ENCODE measurements at places on chromosomes 6 and 20.

- peak; percentile 31 for ATAC-seq
These were observed 15.6 kb upstream of the PRDM13 start for GRCh38 chr6:99590728-99591672.

DNA sequence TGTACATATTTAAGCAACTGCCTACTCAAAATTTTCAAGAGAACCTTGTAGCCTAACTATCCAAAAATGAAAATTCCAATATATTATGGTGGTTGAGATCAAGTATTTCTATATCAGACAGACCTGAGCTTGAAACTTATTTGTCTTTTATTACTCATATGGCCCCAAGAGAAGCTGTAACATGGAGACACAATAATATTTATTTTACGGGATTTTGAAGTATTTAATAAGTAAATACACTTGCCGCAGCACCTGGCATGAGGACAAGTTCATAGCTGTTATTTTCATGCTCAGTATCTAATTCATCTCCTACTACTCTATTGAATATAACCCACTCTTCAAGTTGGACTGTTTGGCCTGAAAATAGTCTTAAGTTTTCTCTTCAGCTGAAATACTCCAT is 28.0 kb downstream of the PTPRK start:
- ATAC-seq = no peak

- no peak for ATAC-seq
These were observed 168.0 kb upstream of the RNF24 start for GRCh38 chr20:4183361-4183760.

DNA sequence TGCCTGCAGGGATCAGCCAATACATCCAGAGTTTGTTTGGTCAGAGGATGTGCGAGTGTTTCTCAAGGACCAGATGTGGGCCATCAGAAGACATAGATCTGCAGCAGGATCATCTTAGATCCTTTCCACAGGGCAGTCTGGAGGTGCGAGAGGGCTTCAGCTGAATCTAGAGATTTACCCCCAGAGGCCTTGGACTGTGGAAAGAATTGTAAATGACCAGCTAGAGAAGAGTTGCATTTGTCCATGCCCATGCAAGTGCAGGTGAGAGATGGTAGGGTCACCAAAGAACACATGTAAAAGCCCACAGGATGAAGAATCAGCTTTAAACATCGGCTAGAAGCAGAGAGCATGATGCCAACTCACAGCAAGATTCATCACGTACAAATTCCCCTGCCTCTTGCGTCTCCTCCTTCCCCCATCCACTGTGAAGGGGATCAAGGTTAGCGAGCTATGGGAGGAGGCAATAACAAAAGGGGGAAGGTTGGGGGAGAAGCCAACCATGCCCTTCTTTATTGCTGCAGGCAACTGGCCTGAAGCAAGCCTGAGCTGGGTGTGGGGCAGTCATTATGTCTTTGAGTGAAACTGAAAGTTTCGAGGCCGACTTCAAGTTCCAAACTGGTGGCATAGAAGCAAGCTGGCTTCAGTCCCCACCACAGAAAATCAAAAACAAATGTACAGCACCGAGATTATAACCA is 83.5 kb downstream of the SCML4 start:
- ATAC-seq = no peak

GRCh38 chr20:21509597-21510371 is 4.1 kb downstream of the NKX2-2 start:
- peak; percentile 16 for ATAC-seq

DNA sequence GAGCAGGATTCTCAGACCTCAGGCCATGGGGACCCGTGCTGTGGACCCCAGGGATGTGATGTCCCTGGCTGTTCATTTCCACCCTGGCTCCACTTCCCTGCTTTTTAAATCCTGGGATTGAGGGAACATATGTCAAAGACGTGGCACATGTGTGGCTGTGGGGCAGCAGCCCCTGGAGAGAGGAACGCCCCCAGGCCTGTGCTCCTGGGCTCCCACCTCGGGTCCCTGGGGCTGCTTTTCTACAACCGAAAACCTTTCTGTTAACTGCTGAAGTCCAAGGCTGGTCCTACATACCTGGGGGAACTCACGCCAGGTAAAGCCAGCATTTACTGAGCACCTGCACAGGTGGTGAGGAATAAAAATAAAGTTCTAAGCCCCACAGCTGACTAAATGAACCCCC is 102.3 kb upstream of the FRMD1 start:
- no peak for ATAC-seq

GRCh38 chr6:117740605-117741004 is 65.3 kb downstream of the NUS1 start:
- ATAC-seq = no peak

- peak; percentile 83 for ATAC-seq
These were observed 30.9 kb upstream of the AVP start for GRCh38 chr20:3115190-3116107.

GRCh38 chr6:119466226-119466625 is 116.7 kb upstream of the MAN1A1 start:
- ATAC-seq = no peak

GRCh38 chr6:113560376-113560775 is 296.8 kb upstream of the MARCKS start:
- ATAC-seq = no peak

- peak; percentile 99 for ATAC-seq
These were observed 21.0 kb downstream of the PIGT start for GRCh38 chr20:45436732-45437485.

DNA sequence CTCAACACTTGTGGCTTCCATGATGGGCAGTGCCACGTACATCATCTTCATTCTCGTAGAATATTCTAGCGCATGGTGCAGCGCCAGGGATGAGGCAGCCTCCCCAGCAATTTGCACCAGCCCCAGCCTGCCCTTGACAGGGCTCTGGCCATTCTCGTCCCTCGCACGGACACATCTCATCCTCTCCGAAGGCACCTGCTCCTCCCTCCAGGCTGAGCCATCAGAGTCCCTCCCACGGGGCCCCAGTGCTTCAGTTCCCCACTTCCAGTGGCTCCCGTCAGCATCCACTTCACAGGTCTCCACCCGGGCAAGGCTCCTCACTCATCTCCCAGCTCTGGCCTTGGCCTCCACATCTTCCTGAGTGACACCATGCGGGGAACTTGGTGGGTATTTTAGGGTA is 13.3 kb upstream of the PHACTR3 start:
- ATAC-seq = no peak

- ATAC-seq = no peak
These were observed 59.9 kb downstream of the HECA start for GRCh38 chr6:139194740-139195139.

DNA sequence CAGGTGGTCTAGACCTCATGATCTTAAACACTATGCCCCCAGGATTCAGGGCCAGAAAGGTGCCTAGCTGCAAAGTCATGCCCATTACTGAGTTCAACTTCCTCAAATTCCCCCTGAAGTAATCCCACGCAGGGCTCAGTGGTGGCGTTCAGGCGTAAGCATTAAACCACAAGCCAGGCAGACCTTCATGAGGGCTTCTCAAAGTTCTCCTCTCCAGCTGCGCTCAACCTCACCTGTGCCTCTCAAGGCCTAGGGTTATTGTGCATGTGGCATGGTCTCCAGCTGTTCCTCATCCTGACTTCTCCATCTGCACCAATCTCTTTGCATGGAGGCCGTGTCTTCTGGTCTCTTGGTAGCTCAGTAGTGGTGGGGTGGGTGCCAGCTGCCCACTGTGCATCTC is 113.6 kb downstream of the TSHZ2 start:
- no peak for ATAC-seq

- ATAC-seq = no peak
These were observed 129.2 kb downstream of the HTR1B start for GRCh38 chr6:77334093-77334492.

DNA sequence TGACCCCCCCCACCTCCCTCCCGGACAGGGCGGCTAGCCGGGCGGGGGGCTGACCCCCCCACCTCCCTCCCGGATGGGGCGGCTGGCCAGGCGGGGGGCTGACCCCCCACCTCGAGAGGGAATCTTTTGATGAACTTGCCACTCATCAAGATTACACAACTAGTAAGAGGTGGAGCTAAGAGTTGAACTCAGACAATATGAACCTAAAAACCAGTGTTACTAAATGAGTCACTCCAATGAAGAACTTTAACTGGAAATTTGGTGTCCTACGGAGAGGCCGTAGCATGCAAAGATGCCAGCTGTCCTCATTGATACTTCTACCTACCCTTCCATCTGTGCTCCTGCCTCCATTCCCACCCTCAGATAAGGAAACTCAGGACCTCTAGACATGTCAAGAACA is 42.8 kb downstream of the PFDN4 start:
- ATAC-seq = no peak

DNA sequence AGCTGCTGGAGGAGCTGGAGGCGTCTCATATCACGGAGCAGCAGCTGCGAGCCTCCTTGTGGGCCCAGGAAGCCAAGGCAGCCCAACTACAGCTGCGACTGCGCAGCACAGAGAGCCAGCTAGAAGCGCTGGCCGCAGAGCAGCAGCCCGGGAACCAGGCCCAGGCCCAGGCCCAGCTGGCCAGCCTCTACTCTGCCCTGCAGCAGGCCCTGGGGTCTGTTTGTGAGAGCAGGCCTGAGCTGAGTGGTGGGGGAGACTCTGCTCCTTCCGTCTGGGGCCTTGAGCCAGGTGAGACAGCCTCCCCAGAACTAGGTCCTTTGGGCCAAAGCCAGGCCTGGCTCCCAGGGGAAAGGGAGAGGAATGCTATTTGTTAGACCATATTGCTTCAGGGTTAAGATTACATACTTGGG is 31.7 kb downstream of the C20orf173 start:
- ATAC-seq = no peak

DNA sequence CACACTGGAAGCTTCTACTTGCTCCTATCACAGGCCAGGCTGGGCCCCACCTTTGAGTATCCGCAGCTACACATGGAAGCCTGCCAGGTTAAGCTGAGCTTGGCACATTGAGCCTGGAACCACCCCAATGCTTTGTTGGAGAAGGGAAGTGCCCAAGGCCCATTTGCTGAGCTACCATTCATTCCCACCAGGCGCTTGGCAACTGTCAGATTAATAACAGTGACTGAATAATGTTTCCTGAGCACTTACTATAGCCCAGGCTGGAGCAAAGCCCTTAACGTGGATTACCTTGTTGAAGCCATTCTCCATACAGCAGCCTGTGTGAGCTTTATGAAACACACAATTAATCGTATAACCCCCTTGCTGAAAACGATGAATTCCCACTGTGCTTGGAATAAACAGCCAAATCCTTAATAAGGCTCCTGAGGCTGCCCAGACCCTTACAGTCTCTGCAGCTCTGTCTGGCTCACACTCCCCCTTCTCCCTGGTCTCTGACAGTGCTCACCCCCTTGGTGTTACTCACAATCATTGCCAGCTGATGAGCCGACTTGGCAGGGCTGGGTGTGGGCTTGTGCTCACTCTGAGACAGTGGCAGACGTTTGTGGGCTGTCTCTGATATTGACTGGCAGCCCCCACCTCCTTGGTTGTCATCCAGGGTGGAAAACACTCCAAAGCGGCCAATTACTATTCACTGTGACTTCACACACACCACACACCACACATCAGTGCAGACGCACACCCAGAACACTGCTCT is 357.1 kb downstream of the MAFB start:
- ATAC-seq = no peak

GRCh38 chr20:51854921-51855320 is 52.6 kb upstream of the SALL4 start:
- no peak for ATAC-seq

DNA sequence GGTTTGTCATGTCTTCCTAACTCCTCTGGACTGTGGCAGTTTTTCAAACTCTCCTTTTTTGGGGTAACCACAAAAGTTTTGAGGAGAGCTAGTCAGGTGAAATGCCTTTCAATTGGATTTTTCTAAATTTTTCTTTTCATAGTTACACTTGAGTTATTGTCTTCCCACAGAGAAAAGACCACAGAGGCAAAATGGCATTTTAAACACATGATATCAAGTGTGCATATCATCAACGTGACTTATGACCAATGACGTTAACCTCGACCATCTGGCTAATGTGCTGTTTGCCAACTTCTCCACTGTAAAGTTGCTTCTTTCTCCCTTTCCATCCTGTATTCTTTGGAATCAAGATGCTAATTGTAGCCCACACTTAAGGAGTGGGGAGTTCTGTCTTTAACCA is 41.3 kb upstream of the SNAP25 start:
- ATAC-seq = no peak

DNA sequence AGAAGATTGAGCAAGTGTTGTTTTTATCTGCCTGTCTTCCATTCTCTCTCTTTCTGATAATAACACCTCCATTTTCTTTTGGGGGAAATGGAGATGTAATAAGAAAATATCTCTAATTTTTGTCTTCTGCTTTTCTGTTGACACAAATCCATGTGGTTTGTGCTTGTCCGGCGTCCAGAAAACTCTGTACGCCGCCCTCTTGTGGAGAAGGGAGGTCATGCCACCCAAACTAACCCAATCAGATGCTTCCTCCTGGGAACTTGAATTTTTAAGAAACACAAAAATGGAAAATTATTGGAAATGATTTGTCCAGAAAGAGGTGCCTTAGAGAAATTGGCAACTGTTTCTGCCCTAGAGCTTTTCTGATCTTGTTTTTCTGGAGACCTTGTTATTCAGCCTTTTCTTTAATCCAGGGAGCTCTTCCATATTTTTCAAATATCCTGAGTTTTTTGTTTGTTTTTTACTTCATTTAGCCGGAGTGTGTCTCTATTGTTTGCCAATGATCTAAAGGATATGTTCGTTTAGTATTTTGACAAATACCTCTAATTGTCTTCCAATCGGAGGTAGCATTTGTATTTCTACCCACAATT is 17.8 kb upstream of the FNDC1 start:
- peak; percentile 83 for ATAC-seq

DNA sequence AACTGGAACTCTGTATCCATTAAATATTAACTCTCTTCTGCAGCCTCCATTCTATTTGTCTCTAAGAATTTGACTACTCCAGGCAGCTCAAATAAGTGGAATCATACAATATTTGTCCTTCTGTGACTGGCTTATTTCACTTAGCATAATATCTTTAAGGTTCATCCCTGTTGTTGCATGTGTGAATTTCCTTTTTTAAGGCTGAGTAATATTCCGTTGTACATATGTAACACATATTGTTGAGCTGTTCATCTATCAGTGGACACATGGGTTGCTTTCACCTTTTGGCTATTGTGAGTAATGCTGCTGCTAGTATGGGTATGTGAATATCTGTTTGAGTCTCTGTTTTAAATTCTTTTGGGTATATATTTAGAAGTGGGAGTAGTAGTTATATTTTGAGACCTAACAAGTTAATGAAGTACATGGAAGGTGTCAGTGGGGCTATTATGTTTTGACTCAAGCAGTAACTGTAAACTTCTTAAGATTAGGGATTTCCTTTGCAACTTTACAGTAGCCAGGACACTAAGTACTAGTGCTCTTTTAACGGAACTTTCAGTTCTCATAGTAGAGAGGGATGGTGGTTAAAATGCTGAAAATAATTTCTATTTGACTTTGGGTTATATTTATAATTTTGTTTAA is 29.7 kb upstream of the TMEM217 start:
- ATAC-seq = no peak

- ATAC-seq = no peak
These were observed 368.6 kb upstream of the CDH4 start for GRCh38 chr20:60883496-60883895.

Data from SK-N-SH treated with all-trans-retinoic acid at 6 μM for 48 hours (cell line).